ENCODE measurements at places on chromosomes 16 and 17.

DNA sequence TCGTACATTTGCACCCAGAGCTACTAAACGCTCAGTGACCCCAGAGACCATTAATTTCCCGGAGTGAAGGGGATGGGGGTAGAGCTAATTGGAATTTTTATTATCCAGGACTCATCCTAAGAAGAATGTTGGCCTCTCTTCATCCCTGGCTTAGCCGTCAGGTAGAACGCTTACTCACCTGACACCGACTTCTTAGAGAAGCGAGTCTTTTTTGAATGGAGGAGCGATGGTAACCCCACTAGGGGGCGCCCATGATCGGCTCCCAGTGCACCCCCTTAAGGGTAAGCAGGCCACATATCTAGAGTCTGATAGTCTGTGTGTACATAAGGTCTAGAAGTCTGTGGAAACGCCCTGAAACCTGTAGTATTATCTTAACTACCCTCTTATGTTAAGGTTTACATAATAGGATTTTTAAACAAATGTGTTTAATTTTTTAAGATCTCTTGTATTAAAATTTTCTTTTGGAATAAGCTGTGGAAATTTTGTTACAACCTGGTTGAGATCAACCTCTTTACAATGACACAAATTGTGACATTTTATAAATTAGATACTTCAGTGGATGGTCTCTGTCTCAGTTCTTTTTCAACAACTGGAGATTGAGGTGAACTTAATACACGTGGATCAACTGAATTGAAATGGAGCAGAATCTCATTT is 229.8 kb downstream of the CPPED1 start:
- no peak for DNase-seq

DNA sequence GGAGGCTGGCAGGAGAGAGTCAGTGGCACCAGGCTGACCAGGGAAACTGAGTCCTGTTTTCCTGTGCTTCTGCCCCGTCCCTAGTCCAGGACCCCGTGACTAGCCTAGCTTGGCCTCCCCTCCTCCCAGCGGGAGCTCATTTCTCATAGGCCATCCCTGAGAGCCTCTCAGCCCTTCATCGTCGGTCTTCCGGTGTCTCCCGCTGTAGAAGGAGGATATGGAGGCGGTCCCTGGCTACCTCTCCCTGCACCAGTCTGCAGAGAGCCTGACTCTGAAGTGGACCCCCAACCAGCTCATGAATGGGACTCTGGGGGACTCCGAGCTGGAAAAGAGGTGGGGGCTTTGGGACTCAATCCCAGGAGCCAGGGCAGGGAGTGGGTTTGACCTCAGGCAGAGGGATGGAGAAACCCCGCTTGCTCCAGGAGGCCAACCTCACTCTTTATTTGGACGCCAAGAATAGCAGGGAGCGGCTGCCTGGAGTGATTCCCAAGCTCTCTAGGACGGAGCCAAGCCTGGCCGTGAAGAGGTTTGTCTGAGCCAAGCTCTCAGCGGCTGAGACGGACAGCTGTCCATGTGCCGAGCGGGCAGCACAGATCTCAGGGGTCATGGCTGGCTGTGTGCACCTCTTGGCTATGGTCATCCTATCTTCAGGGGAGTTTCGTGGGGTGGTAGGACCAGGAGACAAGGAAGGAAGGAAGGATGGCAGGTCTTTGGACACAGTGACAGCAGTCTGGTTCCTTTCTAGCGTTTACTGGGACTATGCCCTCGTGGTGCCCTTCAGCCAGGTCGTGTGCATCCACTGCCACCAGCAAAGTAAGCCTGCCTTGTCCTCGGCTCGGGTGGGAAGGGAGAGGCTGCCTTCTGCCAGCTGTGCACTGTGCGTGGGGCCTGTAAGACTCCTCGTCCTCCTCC is 26.8 kb downstream of the SGSM2 start:
- DNase-seq, result no peak

DNA sequence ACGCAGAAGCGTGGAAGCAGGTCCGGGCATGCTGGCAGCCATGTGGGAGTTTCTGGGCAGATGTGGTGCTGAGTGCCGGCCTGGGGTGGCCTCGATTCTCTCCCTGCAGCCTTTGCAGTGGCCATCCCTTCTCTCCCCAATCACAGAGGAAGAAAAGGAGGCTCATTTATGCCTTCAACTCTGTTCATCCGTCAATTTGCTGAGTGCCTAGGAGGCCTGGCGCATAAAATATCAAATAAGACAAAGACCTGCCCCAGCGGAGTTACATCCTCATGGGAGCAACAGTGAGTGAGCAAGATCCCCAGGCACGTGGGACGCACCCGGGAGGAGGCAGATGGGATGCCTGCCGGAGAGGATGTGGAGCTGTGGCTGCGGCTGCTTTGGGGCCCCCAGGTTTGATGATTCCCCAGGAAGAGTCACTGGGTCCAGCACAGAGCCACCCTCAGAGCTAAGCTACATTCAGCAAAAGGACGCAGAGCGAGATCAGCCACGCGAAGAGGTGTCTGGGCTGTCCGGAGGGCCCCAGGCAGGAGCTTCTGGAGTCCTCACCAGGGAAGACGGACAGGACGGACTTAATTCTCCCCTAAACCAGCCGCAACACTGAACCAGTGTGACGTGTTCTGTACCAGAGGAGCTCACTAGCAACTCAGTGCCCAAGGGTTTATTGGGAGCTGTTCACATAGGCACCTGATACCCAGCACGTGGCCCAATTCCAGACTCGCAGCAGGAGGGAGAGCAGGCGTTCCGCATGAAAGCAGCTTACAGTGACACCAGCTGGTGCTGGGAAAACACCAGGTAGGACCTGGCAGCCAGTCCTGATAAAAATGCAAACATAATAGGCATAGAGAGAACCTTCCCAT is 11.3 kb downstream of the CA5A start:
- DNase-seq, result no peak

GRCh38 chr16:79928142-79928873 is 327.8 kb upstream of the MAF start:
- no peak for DNase-seq

DNA sequence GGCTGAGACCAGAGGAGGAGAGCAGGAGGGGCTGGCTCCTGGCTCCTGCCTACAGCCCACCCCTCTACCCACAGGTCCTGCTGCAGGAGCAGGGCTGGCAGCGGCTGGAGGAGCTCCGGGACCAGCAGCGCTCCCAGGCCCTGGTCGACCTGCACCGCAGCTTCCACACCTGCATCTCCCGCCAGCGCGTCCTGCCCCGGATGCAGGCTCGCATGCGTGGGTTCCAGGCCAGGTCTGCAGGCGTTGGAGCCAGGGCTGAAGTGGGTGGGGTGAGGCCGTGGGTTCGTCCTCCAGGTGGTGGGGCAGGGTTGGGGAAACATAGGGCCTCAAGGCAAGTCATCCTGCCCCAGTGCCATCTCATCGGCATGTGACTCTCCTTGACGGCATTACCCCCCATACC is 18.2 kb downstream of the MYO15B start:
- no peak for DNase-seq

- DNase-seq, result no peak
Observed at GRCh38 chr17:49598918-49599317, 23.2 kb downstream of the NXPH3 start.

DNA sequence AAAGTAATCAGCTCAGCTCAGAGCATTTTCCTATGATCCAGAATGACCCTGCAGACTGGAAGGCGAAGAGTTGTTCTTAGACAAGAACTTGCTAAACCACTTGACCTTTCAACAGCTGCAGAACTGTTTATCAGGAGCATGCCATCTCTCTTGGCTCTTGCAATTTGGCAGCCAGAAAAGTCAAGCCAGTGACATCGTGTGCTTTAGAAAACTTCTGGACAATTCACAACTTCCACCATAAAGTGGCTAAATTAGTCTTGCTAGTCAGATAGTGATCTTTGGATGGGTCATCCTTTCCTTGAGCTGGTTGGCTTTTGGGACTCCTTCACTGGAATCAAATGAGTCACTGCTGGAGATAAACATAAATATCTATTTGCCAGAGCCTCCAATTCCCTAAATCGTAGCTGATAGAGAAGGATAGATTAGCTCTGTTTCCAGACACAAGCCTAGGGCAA is 146.5 kb downstream of the MAP2K6 start:
- DNase-seq, result no peak

GRCh38 chr17:55959756-55960155 is 193.5 kb upstream of the ANKFN1 start:
- peak; percentile 1 for DNase-seq

DNA sequence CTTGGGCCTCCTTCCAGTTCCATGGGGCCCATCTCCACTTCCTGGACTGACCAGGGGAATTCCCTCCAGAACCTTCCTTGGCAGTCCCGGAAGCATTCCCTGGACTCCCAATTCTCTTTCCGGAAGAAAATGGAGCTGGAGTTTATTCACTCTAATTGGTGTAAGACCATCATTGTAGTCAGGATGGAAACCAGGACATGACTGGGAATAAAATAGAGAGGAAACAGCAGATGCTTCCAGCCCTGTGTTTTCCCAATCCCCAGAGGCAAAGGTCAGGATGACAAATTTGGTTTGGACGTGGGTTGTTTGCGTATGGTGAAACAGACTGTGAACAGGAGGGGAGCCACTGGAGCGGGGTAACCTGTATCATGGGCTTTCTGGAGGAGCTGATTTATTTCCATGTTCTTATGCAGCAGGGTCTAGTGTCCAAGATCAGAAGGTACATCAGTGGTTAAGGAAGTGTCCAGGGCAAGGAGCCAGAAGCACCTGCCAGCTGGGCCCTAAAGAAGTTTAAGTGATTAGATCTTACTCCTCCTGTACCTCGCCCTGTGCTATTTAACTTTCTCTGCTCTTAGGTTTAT is 8.5 kb upstream of the LONP2 start:
- DNase-seq, result no peak

- no peak for DNase-seq
Observed at GRCh38 chr16:710500-711075, 4.3 kb upstream of the METRN start.

GRCh38 chr16:88812513-88813268 is 963 bp upstream of the APRT start:
- no peak for DNase-seq

GRCh38 chr16:80583466-80583865 is 42.7 kb downstream of the DYNLRB2 start:
- no peak for DNase-seq

DNA sequence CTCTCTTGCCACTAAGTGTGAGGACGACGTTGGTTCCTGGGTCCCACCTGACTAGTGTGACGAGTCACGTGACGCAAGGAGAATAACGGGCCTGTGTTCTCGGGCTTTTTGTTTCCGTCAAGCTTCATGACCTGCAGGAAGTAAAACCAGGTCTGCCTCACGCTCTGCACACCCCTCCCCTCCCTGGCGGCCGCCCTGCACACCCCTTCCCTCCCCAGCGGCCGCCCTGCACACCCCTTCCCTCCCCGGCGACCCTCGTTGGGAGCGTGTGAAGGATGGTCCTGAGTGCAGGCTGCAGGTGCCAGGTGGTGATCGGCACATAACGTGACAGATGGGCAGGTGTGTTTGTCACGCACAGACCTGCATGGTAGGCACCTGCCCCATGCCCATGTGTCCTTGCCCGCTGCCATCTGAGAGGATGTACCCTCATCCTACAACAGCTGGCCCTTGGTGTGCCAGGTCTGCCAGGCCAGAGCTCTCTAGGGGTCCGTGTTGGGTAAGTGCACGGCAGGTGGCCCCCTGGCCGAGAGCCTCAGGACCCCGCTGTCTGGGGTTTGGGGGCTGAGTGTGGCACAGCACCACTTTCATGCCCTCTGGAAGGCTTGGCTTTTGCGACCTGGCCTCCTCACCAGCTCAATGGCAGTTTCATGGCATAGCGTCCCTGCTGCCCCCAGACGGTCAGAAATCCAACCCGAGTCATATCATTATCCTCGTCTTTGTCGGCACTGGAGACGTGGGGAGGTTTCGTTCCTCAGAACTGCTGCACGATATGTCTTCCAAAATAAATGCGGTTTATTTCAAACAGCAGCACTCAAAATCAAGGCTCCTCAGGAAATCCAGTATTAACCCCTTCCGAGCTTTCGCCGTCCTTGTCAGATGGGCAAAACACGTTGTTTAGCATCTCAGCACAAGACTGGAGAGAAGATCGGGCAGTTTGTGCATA is 191.8 kb upstream of the CHMP6 start:
- DNase-seq, result no peak

DNA sequence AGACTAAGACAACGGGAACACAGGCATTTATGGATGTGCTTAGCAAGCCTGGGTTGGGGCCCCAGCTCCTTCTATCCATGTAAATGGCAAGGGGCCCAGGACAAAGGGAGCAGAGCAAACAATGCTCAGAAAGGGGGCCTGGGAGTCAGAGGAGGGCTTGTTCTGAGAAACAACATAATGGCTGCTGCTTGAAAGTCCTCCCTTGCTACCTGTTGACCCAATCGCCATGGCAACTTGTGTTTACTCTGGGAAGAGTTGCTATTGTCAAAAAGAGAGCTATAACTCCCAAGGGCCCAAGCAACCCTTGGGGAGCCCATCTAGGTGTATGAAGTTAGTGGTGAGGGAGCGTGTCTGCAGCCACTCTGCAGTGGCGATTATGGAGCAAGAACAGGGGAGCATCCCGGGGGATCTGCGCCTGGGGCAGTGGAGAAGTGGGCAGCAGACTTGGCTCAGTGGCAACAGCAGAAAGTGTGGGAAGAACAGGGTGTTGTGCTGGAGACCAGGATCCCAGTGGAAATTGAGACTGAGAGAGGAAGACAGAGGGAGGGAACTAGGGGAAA is 118.7 kb upstream of the NLRP1 start:
- DNase-seq, result no peak

- DNase-seq, result no peak
Observed at GRCh38 chr17:65850486-65850885, 289.0 kb upstream of the AXIN2 start.

- DNase-seq, result peak; percentile 15
Observed at GRCh38 chr17:46818929-46819859, 702 bp upstream of the WNT3 start.

DNA sequence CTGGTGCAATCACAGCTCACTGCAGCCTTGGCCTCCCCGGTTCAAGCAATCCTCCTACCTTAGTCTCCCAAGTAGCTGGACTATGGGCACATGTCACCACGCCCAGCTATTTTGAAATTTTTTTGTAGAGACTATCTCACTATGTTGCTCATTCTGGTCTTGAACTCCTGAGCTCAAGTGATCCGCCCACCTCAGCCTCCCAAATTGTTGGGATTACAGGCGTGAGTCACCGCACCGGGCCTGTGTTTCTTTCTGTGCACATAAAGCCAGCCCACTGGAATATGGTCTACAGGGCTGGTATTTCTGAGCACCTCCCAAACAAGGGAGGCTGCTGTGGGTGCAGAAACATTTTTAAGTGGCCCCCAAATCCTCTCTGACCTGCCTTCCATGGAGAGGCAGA is 8.4 kb downstream of the TMEM95 start:
- no peak for DNase-seq

GRCh38 chr17:73323409-73324159 is 11.8 kb upstream of the CDC42EP4 start:
- DNase-seq, result no peak

- no peak for DNase-seq
Observed at GRCh38 chr16:85667841-85668413, 20.8 kb downstream of the GINS2 start.

GRCh38 chr17:36532435-36532975 is 2.2 kb downstream of the MYO19 start:
- no peak for DNase-seq

- DNase-seq, result no peak
Observed at GRCh38 chr16:23947838-23948237, 112.1 kb downstream of the PRKCB start.
